ENCODE measurements at places on chromosomes 16 and 17.

DNA sequence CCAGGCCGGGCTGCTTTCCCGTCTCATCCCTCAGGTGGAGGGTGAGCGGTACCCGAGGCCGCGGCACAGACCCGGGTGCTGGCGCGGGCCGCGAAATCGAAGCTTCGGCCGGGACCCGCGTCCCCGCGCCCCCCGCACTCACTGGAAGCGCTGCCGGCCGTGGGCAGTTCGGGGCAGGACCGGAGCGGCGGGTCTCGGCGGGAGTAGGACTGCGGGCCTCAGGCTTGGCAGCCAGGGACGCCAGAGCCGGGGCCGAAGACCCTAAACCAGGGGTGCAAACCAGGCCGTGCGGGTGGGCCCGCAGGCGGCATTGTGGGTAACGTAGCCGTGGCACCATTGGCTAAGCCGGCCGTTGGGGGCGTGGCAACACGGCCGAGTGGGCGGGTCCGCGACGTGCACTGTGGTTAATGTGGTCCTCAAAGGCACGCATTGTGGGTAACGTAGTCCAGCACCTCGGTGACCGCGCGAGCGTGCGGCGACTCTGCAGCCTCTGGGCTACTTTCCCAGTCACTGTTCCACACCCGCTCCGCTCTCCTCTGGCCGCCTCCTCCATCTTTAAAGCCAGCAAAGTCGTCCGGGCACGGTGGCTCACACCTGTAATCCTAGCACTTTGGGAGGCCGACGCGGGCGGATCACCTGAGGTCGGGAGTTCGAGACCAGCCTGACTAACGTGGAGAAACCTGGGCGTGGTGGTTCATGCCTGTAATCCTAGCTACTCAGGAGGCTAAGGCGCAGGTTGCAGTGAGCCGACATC, at the start of gene ZNF500:
Gene ZNF500, minus strand, starts transcription at position 288 of the 754 bp plus-strand sequence. CDS start 1,184 bp downstream, outside the sequence.
- DNase-seq = peak; percentile 97

DNA sequence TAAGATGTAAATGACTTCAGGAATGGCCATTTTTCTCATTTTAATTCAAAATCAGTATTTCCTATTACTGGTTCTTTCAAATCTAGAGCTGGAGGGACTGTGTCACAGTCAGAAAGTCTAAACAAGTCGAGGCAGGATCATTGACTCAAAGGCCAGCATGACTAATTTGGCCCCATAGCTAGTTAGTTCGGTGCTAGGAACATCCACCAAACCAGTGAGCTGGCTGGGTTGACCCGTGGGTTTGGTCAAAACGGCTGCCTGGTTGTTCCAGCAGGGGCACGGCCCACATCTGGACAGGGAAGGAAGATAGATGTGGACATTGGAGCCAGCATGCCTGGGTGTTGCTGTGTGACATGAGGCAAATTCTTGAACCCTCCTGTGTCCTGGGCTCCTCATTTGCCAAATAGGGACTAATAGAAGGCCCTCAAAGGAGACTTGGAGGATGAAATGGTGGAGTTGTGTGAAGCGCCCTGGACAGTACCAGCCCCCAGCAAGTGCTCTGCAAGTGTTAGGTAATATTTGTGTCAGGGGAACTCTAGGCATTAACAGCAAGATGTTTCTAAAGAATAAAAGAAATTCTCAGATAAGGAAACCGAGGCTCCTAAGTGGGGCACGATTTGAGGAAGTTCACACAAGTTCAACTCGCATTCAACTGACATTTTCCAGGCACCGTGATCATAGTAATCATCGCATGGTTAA, 46.2 kb downstream of the MEOX1 start:
- DNase-seq = no peak

- DNase-seq = no peak
Measured at GRCh38 chr16:70478912-70479341, 24.5 kb downstream of the FCSK start.

DNA sequence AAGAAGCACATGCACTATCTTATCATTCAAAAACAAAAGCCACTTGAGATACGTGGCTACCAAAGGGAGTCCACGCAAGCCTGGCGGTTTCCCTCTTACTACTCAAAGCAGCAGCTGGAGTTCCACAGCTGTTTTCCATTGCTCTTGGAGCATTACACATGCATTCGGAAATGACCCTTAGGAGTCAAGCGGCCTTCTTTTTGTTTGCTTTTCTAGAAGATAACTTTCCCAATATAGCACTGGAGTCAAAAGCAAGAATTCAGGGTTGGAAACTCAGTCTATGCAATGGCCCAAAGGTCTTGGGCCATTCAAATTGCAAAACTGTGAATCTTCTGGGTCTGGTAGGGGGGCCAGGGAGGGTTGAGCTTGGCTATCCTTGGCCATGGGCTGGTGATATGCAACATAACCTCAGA, 97.8 kb upstream of the MAF start:
- no peak for DNase-seq

DNA sequence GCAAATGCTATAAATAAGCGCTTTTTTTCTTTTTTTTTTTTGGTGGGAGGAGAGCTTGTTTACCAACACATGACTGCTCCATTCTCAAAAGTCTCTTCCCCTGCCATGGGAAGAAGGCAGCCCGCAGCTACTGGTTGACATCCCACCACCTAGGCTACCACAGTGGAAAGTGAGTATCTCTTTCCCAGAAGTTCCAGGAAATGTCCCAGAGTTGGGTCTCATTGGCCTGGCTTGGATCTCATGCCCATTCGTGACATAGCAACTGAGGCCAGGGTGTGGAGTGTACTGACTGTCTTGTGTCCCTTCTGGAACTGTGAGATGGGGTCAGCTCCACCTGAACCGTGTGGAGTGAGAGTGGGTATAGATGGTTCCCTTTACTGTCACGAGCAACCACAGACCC, 29.5 kb upstream of the BRD7 start:
- DNase-seq = no peak

GRCh38 chr16:52069866-52070265, 477.1 kb downstream of the TOX3 start:
- DNase-seq = no peak

DNA sequence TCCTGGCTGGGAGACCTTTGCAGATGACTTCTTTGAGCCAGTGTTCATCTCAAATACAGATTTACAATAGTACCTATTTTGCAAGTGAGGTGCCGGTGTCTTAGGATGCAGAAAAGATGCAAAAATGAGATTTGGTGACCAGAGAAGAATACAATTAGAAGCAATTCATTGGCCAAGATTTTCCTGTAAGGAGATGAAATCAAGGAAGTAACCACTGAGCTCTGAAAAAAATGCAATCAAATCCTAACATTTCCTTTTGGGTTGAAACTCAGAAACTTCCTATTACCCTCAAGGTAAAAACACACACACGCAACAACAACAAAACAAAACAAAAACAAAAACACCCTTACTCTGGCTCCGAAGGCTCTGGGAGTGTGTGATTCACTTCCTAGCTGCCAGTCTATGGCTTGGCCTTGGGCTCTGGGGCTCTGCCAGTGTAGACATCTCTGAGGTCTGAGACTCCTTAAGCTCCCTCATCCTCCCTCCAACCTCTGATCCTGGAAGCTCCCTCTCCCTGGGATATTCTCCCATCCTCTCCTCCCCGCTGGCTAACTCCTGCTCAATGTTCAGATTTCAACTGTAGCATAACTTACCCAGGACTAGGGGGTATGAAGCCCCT, 16.8 kb upstream of the MT4 start:
- DNase-seq = no peak

GRCh38 chr17:75514919-75515495, 330 bp downstream of the CASKIN2 start:
- DNase-seq = no peak

- DNase-seq = no peak
Measured at GRCh38 chr16:7545251-7545650, 212.6 kb downstream of the RBFOX1 start.

DNA sequence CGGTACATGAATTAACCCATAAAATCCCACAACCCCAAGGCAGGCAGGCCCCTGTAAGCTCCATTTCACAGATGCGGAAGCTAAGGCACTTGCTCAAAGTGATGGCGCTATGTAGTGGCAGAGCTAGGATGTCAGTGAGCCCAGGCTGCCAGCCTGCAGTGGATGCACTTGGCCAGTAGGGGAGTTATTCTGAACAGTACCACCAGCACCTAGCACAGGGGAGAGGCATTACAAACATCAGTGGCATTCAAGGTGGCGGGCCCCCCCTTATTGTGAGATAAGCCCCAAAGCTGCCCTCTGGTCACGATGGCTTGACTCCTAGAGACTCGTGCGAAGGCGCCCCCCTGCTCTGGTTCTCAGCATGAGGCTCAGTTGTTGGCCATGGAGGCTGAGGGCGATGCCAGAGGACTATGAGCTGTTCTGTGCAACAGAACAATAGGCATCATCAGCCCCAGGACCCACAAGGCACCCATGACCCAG, 33.8 kb downstream of the GTF3C1 start:
- DNase-seq = peak; percentile 66

DNA sequence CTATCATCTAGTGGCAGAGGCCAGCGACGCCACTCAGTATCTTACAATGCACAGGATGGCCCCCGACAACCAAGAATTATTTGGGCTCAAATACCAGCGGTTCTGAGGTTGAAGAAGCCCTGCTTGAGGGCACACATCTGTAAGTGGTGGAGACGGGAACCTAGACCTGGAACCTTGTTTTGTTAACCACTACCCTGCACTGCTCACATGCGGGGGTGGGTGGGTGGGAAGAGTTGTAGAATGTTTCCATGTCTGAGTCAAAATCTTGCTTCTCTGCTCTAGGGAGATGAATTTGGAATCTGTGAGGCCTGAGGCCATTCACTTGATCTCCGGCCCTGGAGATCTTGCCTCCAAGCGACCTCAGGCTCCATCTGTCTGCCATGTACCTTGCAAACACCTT, 44.1 kb downstream of the ABCC1 start:
- no peak for DNase-seq

GRCh38 chr16:11129378-11129781, 126.6 kb downstream of the SOCS1 start:
- DNase-seq = no peak

DNA sequence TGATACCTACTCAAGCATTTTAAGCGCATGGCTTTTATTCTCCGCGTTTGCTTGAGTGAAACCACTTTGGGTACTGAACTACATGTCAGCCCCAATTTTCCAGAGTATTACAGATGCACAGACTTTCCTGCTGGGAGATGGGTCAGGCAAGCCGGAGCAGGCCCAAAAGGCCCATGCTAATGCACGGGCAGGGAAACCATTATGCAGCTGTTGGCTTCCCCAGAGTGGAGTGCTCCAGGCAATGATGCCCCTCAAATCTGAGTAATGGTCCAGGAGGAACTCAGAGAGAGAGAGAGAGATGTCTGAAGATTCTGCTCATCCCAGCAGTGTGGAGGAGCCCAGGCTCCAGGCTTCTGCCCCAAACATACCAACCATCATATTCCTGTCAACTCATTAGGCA, 80.2 kb downstream of the CDH11 start:
- no peak for DNase-seq

DNA sequence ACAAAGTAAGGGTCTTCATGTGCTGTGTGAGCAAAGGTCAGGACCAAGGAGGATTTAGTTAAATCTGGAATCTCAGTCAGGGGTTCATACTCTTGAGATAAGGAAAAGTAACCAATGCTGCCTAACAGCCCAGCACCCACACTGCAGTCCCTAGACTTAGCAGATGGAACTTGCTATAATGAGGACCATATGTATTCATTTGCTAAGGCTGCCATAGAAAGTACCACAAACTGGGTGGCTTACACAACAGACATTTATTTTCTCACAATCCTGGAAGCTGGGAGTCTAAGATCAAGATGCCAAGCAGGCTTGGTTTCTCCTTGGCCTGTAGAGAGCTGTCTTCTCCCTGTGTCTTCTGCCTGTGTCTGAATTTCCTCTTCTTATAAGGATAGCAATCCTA, 20.8 kb downstream of the ZP2 start:
- no peak for DNase-seq

GRCh38 chr17:67647482-67647881, 70.3 kb upstream of the NOL11 start:
- DNase-seq = peak; percentile 42

GRCh38 chr16:85935974-85936760, 37.2 kb downstream of the IRF8 start:
- peak; percentile 81 for DNase-seq

GRCh38 chr16:2455081-2455845, 4.6 kb upstream of the TEDC2 start:
- no peak for DNase-seq

DNA sequence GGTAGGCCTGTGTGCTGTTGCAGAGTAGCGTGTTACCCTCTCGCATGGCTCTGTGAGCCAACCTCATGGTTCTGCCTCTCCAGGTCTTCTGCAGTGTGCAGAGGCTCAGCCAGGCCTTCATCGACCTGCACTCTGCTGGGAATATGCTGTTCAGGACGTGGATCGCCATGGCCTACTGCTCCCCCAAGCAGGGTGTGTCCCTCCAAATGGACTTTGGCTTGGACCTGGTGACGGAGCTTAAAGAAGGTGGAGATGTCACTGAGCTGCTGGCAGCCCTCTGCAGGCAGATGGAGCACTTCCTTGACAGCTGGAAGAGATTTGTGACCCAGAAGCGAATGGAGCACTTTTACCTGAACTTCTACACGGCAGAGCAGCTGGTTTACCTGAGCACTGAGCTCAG, 75.8 kb upstream of the ENDOV start:
- no peak for DNase-seq

GRCh38 chr16:8924214-8924613, 39.5 kb downstream of the USP7 start:
- peak; percentile 37 for DNase-seq

GRCh38 chr16:88977018-88977811, at the start of gene CBFA2T3:
TSS of gene CBFA2T3 (minus strand) at chr16:88977207. CDS start at chr16:88976807, 400 bp downstream.
- DNase-seq = no peak

DNA sequence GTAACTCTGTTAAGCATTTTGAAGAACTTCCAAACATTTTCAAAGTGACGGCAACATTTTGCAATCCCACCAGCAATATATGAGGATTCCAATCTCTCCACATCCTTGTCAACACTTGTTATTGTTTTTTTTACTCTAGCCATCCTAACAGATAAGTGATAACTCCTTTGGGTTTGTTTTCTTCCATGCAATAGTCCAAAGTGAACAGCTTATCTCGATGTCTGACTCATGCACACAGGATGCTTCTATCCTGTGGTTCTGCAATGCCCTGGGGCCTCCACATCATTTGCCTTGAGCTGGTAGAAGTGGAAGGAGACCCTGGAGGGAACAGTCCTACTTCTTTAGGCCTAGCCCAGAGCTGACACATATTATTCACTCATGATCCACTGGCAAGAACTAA, 13.0 kb downstream of the TLE7 start:
- DNase-seq = no peak

- no peak for DNase-seq
Measured at GRCh38 chr16:2865651-2866050, 7.7 kb upstream of the PRSS22 start.
